ENCODE measurements at places on chromosomes 6 and 20.

DNA sequence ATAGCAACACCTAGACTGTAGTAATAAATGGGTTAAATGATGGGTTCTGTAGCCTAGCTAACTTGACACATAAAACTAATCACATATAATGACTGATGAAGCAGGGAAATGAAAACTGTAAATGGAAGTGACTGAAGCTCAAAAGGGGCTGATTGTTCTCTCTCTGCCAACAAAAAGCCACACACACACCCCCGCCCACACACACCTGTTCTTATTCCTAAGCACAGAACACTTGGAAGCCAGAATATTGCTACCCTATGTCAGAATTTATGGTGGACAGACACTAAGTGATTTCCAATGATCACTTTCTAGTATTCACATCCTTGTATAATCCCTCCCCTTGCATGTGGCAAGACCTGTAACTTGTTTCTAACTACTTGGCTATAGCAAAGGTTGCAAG is 603.5 kb downstream of the UTRN start:
- DNase-seq, result no peak

GRCh38 chr6:19181211-19181610 is 656.0 kb upstream of the ID4 start:
- DNase-seq, result no peak

DNA sequence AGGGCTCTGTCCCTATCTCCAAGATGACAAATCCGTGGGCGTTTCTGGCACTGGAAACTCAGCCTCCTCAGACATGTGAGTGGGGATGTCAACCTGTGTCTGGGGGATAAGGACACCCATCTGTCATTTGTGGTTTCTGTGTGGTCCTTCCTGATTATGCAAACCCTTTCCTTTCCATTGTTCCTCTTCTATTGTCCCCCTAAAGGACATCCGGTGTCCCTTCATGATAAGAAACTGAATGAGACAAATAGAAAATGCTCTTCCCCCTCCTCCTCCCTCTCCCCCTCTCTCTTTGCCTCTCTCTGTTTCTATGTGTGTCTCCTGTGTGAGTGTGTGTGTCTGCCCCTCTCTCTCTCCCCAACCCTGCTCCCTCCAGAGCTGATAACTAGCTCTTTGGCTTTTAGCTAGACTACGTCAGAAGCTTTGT is 11.5 kb upstream of the GLP1R start:
- DNase-seq, result no peak

DNA sequence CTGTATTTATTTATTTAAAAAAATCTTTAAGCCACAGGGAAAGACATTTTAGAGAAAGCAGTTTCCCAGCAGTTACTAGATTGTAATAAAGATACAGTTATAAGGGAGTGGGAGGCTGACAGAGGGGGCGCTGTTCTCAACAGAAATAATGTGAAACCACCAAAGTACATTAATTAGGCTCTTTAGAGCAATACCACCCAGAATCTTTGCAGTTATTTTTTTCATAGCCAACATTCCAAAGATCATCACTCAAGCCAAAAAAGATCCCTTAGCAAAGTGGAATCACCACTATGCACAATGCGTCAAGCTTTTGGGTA is 331.3 kb upstream of the DEFB112 start:
- no peak for DNase-seq

DNA sequence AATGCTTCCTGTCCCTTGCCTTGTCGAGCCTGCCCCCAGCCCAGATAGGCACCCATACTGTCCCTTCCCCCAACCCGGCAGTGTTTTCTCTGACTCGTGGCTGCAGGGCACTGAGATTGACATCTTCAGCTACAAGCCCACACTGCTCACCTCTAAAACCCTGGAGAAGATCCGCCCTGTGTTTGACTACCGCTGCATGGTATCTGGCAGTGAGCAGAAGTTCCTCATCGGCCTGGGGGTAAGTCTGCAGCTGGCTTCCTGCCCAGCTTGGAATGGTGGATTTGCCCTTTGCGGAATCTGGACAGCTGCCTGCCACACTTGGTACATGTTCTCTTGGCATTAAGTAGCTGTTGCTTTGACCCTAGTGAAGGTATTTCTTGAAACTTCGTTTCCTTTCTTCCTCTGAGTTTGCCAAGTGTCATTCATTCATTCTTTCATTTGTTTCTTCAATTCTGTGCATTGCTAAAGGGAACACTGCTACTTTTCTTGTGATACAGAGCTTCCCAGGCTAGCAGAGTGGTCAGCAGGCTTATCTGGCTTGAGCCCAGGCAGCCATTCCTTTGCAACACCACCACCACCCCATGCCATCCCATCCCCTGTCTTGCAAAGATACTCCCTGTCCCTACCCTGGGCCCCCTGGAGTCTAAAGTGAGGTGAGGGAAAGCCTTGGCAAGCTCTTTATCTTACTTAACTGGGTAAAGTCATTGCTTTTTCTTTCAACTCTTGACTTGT is 26.2 kb downstream of the CCDC167 start:
- no peak for DNase-seq

DNA sequence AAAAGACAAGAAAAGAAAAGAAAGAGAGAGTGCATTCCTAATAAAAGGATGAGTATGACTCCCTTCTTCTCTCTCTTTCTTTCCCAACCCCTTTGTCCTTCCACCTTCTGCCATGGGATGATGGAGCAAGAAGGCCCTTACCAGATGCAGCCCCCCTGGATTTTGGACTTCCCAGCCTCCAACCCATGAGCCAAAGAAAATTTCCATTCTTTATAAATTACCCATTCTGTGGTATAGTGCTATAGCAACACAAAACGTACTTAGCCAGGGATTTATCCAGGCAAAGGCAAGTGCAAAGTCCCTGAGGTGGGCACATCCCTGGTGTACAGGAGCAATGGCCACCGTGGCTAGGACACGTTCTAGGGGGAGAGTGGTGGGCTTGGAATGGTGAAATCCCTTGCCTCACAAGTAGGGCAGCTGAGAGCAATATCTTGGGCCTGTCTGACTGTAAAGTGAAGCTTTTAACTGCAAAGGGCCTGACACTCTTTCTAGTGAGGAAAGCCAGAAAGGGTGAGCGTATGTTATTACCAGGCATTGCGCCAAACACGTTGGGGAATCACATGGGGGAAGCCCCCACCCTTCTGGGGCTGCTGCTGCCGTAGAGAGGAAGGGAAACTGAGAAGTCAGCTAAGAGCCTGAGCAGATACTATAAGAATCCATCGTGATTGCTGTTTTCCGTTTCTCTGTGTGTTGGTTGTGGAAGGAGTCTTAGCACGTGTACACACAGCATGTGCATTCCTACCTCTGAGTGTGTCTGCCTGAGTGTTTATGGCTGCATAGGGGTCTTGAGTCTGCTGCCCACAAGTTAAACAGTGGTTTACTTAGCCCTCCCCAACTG is 50.7 kb upstream of the SIRPA start:
- DNase-seq, result peak; percentile 12

GRCh38 chr6:160929831-160930230 is 61.7 kb upstream of the MAP3K4 start:
- DNase-seq, result no peak

DNA sequence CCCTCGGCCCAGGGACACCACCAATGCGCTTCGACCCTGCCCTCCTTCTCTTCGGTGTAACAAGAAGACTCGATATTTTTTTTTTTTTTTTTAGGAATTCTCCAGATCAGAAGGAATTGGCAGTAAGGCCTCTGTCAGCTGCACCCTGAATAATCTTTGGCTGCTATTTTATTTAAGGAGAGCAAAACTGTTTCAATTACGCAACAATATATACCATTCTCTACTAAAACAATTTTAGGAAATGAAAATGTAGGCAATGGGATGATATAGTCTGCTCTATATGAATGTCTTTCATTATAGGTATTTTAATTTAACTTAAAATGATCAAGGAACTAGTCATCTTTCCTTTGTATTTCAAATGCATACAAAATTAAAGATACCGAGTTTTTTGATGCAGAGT is 13.3 kb downstream of the ZCCHC3 start:
- DNase-seq, result no peak

DNA sequence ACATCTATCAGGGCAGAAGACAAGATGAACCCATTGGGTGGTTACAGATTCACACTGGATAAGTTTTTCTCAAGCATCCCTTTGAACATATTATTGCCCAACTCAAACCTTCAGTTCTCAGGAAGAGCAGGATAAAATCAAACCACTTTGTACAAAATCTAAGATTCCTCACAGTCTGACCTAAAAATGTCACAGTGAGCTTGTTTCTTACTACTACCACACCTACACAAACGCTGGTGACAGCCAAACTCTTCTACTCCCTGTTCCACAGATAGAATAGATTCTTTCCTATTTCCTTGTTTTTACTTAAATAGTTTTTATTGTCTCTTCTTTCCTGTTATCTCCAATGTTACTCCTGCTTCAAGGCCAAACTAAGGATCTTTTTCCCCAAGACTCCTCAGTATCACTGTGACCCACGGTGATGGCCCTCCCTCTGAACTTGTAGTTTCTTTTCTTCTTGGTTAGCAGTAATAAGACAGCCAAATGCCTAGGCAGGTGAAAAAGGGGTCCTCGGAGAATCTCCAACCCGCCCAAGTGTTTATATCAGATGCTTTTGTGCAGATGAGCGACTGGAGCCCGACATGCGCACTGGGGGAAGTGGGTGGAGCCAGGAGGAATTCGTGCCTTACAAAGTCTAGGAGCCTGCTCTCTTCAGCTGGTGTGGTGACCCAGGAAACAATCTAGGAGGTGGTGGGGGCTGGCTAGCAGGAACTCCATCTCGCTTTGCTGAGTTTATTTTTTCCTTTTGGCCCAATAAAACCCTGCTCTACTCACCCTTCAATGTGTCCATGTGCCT is 53.4 kb downstream of the SEL1L2 start:
- no peak for DNase-seq

- no peak for DNase-seq
These were observed 31.0 kb downstream of the CDK5RAP1 start for GRCh38 chr20:33370291-33370690.

DNA sequence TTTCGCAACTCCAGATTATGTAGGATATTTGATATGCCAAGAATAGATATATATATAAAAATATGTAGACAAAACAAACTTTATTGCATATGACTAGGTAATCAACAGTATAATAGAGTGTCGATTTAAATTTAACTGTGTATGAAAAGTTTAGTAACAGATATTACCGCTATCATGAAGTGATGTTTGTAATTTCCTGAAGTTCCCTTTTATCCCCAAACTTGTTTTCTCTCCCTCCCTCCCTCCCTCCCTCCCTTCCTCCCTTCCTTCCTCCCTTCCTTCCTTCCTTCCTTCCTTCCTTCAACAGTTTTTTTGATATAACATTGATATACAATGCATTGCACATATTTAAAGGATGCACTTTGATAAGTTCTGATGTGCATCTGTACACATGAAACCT is 15.2 kb downstream of the ADGB start:
- DNase-seq, result no peak

DNA sequence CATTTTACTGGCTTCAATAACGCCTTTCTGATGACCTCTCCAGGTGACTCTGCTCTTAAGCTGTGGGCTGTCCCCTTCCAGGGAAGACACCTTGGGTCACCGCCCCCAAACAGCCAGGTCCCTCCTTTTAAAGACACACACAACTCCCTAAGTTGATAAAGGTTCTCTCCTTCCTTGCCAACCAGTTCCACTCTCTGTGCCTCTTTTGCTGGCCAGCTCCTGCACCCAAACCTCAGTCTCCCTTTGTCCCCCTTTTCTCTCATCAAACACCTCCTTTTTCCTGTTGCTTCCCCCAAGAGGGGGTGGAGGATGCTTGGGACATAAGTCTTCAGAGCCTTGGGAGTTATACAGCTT is 1.0 kb downstream of the NCOA6 start:
- peak; percentile 27 for DNase-seq

GRCh38 chr6:105359419-105360370 is 43.2 kb downstream of the PREP start:
- peak; percentile 85 for DNase-seq
